ENCODE measurements at places on chromosomes 5 and 9.

DNA sequence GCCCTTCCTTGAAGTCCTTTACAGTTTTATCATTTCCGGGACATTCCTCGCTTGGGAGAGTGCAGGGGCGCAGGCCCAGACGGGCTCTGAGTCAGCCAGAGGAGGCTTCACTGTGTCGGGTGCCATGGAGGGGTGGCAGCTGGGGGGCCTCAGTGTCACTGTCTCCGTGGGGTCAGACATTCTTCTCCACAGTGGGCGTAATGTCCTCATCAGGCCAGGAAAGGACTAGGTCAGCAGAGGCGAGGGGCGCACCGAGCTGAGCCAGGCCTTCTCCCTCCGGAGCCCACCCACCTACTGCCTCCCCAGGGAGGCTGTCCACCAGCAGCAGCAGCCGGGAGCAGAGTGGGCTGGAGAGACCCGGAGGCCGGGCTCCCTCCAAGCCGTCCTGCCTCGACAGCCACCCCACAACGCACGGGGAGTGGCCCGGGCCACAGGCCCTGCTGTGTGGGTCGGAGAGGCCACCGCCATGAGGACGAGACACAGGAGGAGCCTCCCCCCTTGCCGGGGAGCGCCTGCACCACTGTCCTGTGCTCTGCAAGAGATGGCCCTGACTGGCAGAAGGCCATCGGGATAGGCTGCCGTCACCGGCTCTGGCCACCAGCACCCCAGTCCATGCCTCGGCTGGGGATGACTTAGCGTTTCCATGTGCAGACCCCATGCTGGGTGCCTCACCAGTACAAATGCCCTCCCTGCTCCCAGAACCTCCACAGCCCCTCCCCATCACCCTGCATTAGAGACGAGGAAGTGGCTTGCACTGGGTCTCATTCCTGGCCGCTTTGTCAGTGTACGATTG is 26.5 kb downstream of the SARDH start:
- peak; percentile 60 for DNase-seq

DNA sequence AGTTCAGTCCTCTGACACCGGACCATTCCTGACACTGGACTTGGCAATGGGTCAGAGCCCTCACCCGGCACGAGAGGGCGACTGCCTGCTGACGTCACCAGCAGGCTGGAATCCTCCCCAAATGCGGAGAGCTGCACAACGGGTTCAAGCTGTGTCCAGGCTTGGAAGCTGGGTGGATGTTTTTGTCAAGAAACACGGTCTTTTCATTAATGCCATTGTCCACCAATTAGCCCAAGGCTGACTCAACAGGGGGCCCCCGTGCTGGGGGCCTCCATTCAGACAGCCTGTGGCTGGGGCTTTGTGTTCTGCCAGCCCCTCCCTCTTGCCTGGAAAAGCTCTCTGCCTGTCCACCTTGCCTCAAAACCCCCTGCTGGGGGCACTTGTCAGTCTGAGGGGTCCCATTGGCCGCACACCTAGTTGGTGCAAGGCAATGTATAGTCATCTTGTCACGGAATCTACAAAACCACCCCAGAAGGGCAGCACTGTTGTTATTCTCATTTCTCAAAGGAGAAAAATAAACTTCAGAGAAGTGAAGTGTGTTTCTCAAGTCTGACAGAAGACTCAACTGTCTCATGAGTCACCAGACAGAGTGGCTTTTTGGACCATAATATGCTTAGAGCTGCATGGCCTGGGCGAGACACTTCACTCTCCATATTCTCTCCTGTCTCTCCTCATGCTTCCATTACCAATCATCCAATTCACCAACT is 24.6 kb downstream of the NDUFA8 start:
- no peak for DNase-seq

GRCh38 chr9:111914749-111915424 is 18.3 kb downstream of the UGCG start:
- no peak for DNase-seq

GRCh38 chr5:22844155-22844554 is 9.0 kb downstream of the CDH12 start:
- DNase-seq, result no peak

- no peak for DNase-seq
Measured at GRCh38 chr9:114804505-114804904, 1.3 kb downstream of the TNFSF15 start.

DNA sequence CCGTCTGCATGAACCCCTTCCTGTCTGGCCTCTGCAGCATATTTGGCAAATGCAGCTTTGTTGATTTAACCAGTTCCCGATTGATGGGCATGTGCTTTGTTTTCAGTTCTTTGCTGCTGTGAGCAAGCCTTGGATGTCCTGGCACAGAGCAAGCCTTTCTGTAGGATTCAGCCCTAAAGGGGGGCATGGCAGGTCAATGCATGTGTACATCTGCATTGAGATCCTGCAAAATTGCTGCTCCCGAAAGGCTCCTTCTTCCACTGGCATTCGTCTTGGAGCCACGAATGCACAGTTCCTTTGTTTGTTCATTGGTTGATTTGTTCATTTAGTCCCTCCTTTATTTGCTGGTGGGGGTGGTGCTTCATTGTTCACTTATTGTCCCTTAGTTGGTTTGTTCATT is 34.8 kb downstream of the COL5A1 start:
- no peak for DNase-seq

- no peak for DNase-seq
Measured at GRCh38 chr9:134376386-134377142, 50.3 kb downstream of the RXRA start.

DNA sequence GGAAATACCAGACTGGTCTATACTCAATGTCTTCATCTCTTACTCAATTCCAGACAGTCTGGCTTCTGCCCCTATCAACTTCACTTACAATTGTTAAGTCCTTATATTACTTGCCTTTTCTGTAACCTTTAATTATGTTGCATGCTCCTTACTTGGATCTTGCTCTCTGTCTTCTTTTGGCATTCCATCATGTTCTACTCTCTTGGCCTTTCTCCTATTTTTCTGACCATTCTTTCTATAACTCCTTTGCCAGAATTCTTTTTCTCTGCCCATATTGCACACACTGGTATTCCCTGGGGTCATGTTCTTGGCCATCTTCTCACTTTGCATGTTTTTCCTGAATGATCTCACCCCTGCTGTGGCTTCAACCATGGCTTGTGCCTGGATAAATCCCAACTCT is 209.8 kb upstream of the ZNF462 start:
- DNase-seq, result no peak

GRCh38 chr5:128765448-128766061 is 199.7 kb upstream of the SLC27A6 start:
- no peak for DNase-seq

DNA sequence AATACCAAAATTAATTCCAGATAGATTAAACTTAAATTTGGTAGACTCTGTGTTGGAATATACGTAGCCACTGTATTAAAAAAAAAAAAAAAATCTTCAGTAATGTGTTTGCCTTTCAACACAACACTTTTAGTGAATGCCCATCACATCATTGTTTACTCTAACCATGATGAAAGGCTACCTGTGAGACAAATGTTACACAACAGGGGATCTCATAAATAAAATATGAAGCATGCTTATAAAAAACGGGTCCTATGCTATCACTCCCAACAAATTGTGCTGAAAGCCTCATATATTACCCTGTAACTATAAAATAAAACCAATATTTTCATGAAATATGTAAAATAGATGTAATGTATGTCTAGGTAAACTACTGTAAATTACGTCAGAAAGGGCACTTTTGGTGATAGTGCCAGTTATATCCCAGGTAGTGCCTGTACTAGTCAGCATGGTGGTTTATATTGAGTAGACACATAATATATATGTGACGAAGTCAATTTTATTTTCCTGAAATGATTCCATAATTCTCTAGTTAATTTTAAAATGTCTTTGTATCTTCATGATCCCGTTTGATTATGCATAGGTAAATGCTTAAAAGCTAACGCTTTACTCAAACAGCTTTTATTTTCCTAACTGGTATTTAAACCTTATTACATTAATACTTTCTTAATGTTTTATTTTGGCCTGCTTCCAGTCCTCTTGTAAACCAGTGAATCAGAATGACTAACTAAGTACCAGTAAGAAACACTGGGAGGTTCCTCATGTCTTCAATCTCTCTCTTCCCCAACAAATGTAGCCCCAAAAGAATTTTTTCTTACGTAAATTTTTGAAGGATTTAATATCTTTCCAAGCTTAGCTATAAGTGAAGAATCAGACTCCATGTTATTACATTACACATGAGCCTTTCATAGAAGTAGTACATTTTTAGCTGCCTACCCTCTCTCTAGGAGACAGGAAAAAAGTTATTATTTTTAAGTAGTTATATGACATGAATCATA is 420.3 kb downstream of the GABRG2 start:
- no peak for DNase-seq

DNA sequence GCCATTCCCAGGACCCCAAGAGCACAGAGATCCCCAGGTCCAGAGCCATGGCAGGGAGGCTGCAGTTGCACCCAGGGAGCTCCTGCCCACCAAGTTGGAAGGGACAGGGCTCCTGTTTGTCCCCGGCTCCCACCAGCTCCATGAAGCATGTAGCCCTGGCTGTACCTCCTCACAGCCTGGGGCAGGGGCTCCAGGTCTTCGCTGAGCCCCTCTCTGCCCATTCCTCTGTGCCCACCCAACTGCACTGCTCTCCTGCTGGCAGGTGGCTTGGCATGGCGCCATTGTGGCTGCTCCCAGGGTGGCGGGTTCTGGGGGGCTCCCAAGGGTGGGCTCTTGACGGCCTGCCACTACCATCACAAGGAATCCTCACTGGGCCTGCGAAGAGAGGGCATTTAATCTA is 197.5 kb upstream of the DAB2 start:
- DNase-seq, result no peak

GRCh38 chr5:144205141-144205551 is 34.5 kb downstream of the KCTD16 start:
- DNase-seq, result peak; percentile 25

DNA sequence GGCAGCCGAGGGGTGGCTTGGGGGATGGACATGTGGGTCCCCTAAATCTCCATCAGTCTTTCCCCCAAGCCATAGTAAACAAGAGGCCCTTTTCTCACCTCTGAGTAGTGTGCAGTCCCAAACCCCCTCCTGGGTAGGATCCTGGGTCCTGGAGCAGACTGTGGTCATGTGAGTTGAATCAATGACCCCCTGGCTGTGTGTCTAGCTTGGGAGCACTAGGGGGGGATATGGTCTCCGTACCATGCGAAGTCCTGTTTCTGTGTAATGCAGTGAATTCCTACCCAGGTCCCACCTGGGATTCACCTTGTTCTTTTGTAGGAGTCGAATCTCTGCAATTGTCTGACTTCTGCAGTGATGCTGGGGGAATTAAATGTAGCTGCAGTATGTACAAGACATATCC is 66.2 kb downstream of the FGF18 start:
- no peak for DNase-seq

GRCh38 chr5:35151146-35151920 is 79.0 kb downstream of the PRLR start:
- DNase-seq, result no peak

- no peak for DNase-seq
Measured at GRCh38 chr9:135978642-135979546, 17.7 kb upstream of the UBAC1 start.

- DNase-seq, result no peak
Measured at GRCh38 chr5:54518146-54518817, 723 bp downstream of the SNX18 start.

DNA sequence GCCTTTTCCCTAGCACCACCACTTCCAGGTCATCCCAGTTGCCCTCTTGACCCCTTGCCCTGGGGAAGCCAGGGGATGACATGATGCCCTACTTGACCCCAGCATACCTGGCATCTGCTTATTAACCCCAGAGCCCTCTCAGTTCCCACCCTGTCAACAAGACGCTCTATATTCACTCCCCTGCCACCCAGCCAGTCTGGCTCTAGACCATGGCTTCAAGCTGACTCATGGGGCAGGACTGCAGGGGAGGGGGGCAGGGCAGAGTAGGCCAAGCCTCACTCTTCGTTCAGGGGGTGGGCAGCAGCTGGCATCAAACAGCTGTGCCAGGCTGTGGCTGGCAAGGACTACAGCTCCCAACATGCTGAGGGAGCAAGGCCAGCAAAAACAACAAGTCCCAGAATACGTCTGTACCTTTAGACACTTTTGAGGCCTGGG is 5.3 kb downstream of the ATOSB start:
- no peak for DNase-seq

DNA sequence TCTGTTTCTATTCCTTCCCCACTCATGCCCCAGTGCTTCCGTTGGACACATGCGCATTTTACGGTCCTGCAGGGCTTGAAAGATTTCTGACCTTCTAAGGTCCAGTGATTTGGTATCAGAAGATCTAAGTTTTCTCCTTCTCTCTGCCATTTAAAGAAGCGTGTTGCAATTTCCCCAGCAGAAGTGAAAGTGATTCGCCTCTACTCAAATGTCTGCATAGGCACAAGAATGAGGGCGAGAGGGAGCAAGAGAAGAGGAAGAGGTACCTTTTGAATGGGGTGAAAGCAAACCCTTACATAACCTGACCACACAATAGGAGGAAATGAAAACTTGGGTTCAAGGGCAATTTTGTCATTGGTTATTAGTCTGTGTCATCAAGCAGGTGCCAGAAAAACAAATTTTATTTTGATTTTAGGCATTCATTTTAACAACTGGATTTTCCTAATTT is 31.7 kb upstream of the NR3C1 start:
- DNase-seq, result no peak

- DNase-seq, result no peak
Measured at GRCh38 chr5:149596712-149597111, 15.4 kb downstream of the ARHGEF37 start.

GRCh38 chr5:98321361-98321760 is 452.1 kb upstream of the RGMB start:
- DNase-seq, result no peak

GRCh38 chr9:135484460-135485277 is 5.1 kb downstream of the PPP1R26 start:
- DNase-seq, result no peak

DNA sequence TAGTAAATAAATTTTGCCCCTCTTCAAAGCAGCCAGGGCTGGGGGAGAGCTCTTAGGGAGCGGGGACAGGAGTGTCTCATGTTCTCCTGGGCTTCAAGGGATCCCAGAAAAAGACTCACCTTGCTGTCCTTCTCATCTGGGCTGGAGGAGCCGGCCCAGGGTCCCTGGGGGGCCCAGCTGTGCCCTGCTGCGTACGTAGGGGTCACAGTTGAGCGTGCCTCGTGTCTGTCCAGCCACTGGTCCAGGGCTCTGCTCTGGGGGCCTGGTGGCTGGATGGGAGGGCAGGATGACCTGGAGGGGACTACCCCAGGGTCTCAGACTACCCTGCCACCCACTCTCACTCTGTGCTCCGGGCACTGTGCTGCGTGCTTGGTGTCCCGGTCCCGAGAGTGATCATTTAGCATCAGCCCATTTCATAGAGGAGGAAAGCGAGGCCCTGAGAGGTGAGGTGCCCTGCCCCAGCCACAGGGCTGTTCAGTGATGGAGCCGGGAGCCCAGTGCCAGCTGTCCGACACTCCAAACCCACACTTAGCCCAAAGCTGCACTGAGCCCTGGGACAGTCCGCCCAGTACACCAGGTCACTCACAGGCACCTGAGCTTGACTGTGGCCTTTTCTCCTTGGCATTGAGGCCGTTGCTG is 26.2 kb upstream of the TDRD7 start:
- no peak for DNase-seq
